ENCODE measurements at places on chromosomes 13 and 19.

DNA sequence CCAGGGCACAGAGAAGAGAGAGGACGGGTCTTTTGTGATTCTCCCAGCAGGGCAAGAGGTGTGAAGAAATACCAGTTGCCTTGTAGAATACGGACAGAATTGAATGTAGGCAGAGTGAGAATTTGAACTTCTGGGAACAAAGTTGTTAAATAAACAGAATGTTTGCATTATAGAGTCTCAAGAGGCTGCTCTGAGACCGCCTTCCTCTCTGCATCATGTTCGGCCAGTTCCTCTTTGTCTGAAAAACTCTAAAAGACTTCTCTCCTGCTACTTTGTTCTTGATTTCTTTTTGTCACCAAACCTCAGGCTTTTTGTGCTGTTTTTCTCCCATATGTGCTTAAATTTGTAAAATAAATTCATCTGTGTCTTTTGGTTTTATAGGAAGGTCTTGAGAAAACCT lies 256.4 kb downstream of the DLEU7 start:
- no peak for DNase-seq

- DNase-seq, result no peak
Measured at GRCh38 chr13:40343550-40344269, 322.7 kb downstream of the FOXO1 start.

- DNase-seq, result no peak
Measured at GRCh38 chr13:106152047-106152446, 383.4 kb downstream of the EFNB2 start.

- DNase-seq, result no peak
Measured at GRCh38 chr19:55103190-55103589, 14.2 kb downstream of the PPP1R12C start.

- DNase-seq, result no peak
Measured at GRCh38 chr13:113914333-113915011, 50.6 kb upstream of the GAS6 start.

GRCh38 chr19:15101479-15102082 lies 5.6 kb upstream of the SYDE1 start:
- DNase-seq, result no peak

GRCh38 chr19:13051557-13052165 lies 51.0 kb downstream of the LYL1 start:
- no peak for DNase-seq

GRCh38 chr13:44617648-44618047 lies 41.5 kb upstream of the TSC22D1 start:
- DNase-seq, result no peak

DNA sequence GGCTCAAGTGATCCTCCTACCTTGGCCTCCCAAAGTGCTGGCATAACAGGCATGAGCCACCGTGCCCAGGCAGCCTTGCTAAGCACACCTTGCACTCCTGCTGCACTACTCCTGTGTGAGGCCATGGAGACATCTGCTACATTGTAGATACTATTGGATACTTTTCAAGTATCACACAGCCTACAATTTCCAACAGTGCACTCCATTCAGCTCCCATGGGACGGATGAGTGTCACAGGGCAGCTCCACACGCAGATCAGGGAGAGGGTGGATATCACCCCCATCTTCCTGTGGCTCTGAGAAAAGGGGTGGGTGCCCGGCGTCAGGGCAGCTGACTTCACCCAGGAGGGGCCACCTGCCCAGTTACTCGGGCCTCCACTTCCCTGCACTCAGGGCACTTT lies 39.1 kb upstream of the CCNE1 start:
- DNase-seq, result no peak

DNA sequence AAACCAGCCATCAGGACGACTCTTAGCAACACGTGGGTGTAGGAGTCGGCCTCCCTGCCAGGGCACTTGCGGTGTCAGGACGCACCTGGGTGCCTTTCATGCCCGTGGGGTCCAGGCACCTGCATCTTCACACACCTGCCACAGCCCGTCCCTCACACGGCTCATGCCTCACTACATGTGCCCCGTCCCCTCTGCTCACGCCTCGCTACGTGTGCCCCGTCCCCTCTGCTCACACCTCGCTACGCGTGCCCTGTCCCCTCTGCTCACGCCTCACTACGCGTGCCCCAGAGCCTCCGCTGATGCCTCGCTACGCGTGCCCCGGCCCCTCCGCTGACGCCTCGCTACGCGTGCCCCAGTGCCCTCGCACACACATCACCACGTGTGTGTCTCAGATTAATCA lies 58.0 kb upstream of the F7 start:
- DNase-seq, result no peak

DNA sequence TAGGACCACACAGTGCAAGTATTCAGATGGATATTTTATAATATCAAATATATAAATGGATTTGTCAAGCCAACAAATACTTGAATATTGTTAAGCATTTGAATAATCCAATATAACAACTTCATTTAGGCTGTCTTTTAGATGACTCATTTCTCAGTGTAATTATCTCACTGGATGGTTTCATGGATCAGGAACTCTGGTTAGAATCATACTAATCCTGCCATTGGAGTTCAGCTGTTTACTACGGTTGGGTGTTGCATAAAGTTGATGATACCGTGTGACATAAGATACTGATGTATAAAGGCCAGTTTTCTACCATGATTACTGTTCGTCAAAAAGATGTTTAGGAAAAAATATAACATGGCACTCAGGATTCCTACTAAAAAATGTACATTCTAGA lies 196.3 kb downstream of the TSHZ3 start:
- DNase-seq, result no peak

- DNase-seq, result no peak
Measured at GRCh38 chr19:32692727-32693061, 1.1 kb downstream of the NUDT19 start.

DNA sequence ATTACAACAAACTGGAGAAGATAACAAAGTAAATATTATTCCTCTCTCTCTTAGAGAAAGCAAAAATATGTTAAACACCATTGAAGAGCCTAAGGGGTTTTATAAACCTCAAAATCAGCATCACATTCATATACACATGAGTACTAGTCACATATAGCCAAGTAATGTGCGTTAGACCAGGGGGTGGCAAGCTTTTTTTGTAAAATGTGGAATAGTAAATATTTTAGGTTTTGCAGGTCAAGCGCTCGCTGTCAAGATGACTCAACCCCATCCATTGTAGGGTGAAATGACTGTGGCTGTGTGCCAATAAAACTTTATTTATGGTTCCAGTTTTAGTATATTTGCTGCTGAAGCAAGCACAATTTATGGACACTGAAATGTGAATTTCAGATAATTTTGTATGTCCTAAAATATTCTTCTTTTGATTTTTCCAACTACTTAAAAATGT lies 21.7 kb downstream of the RFX2 start:
- no peak for DNase-seq

DNA sequence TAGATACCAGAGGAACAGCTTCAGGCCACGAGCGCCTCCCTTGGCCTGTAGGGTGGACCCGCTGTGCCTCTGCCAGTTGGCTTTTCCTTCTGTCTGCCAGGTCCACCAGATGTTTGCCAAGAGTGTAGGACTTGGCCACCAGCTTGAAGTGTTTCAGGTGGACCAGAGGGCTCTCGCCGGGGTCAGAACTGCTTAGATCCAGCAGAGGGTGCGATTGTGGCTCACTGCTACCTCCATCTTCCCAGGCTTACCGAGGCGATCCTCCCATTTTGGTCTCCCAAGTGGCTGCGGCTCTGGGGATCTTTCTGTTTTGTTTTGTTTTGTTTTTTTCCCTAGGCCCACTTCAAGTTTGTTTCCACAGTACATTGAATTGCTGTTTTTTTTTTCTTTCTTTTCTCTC lies 23.0 kb upstream of the ZNF730 start:
- DNase-seq, result no peak

DNA sequence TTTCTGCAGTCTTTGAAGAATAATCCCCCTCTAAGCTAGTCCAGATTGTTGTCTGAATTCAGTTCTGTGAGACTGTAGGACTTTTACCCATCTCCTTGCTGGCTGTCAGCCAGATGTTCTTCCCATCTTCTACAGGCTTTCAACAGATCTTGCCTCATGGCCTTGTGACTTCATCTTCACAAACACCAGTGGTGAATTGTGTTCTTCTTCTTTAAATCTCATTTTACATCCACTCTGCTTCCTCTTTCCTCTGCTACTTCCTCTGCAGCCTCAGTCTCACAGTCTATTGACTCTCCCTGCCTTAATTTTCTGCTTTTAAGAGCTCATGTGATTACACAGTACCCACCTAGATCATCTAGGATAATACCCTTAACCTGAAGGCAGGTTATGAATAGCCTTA lies 859.0 kb upstream of the SLITRK1 start:
- DNase-seq, result no peak

- DNase-seq, result no peak
Measured at GRCh38 chr19:41795031-41795461, 1.3 kb upstream of the CEACAM3 start.

GRCh38 chr19:4016903-4017638 lies 9.5 kb downstream of the PIAS4 start:
- DNase-seq, result no peak

DNA sequence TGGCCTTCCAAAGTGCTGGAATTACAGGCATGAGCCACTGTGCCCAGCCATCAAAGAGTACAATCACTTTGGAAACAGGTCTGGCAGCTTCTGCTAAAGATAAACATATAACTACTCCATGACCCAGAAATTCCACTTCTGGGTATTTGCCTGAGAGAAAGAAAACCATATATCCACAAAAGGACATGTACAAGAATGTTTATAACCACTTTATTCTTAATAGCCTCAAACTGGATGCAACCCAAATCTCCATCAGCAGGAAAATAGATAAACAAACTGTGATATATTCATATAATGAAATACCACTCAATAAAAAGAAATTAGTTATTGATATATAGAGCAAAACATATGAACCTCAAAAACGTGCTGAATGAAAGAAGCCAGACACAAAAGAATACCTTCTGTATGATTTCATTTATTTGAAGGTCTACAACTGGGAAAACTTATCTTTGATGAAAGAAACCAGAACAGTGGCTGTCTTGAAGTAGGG lies 40.5 kb downstream of the TEX26 start:
- DNase-seq, result no peak

GRCh38 chr13:112072534-112073244 lies 5.7 kb downstream of the SOX1 start:
- no peak for DNase-seq

GRCh38 chr19:17538684-17539237 lies 16.7 kb upstream of the COLGALT1 start:
- DNase-seq, result no peak

- no peak for DNase-seq
Measured at GRCh38 chr13:41502673-41503072, 45.3 kb downstream of the RGCC start.

DNA sequence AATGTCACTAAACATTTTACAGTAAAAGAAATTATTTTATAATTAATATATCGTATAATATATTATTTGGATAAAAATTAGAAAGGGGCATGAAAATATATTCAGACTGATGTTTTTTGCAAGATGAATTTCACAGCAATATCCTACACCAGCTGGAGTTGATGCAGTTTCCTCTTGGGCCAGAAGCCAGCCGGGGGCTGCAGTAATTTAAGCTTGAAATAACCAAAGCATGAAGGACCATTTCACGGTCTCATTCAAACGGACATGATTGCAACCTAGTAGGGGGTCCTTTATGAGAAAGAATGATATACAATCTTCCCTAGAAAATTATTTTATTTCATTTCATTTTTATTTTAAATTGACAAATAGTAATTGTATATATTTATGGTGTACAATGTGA lies 797.2 kb upstream of the PCDH9 start:
- DNase-seq, result no peak

DNA sequence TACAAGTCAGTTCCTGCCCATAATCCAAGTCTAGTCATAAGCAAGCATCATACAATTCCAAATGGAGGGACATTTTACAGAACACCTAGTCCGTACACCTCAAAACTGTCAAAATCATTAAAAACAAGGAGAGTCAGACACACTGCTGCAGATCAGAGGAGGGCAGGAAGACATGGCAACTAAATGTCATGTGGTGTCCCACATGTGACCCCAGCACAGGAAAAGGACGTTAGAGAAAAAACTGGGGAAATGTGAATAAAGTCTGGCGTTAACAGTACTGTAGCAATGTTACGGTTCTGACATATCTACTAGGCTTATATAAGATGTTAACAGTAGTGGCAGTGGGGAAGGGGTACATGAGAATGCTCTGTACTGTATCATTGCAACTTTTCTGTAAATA lies 2.3 kb downstream of the ZSCAN5A start:
- no peak for DNase-seq

GRCh38 chr13:44104197-44104490 lies 224.4 kb downstream of the LACC1 start:
- peak; percentile 39 for DNase-seq

- DNase-seq, result no peak
Measured at GRCh38 chr19:42212886-42213285, 4.6 kb downstream of the DEDD2 start.

DNA sequence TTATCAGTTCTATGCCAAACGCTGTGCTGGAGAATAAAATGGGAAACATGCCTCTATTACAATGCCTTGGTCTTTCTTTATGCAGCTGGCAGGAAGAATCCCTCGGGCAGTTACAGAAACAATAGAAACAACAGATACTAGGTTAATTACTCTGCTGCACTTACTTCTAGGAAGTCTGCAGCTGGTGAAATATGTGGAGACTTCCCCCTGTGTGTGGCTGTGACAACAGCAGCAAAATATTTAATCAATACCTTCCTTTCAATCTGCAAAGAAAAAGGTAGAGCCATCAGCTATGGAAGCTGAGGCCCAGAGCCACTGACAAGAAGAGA lies 9.9 kb downstream of the STOML3 start:
- no peak for DNase-seq

GRCh38 chr13:41177616-41178015 lies 16.8 kb downstream of the KBTBD7 start:
- no peak for DNase-seq

- no peak for DNase-seq
Measured at GRCh38 chr19:482186-483041, 13.9 kb upstream of the MADCAM1 start.

GRCh38 chr19:1756705-1757465 lies 3.6 kb downstream of the ONECUT3 start:
- no peak for DNase-seq

GRCh38 chr13:23273498-23273897 lies 92.7 kb downstream of the SGCG start:
- no peak for DNase-seq

- DNase-seq, result no peak
Measured at GRCh38 chr13:82698383-82698782, 1183.9 kb downstream of the SLITRK1 start.

- DNase-seq, result no peak
Measured at GRCh38 chr13:98267080-98267912, 90.2 kb upstream of the RNF113B start.

- no peak for DNase-seq
Measured at GRCh38 chr13:41327994-41328790, 17.1 kb downstream of the NAA16 start.

- DNase-seq, result no peak
Measured at GRCh38 chr13:58953638-58954037, 1210.1 kb downstream of the DIAPH3 start.

GRCh38 chr13:24076109-24076508 lies 84.4 kb upstream of the SPATA13 start:
- DNase-seq, result no peak

Data from C1 segment of cervical spinal cord (tissue), 14 donors.